ENCODE measurements at places on chromosomes 1 and 21. TPM values are rescaled to one million over a fixed set of nuclear protein-coding genes. Genes with fewer than 3 reads are reported as not detected.

FAM72B gene
- total RNA-seq = 0.13 TPM

DNA sequence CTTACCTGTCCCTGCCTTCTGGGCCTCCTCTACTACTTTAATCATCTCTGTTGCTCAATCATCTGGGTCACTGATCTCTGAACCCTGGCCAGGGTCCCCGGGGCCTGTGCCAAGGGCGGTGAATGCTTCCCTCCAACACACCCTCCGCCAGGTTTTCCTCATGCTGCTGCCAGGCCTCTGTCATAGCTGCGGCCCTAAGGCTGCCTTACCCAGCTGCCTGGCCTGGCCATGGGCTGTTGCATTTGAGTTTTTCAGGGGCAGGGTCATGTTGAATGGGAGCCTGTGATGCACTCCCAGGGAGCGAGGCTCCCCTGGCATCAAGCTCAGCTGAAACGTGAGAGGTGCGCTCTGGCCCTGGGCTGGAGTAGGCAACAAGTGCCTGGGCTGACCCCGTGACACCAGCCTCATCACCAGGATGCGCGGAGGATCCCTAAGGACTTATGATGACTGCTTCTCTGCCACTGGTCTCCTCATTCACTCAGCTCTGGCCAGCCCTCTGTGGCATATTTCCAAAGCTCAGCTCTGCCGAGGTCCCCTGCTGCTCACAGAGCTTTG is 7.6 kb downstream of the EDN2 start:
- DNase-seq = peak; percentile 97

CLDN8 gene
- not detected for total RNA-seq

DNA sequence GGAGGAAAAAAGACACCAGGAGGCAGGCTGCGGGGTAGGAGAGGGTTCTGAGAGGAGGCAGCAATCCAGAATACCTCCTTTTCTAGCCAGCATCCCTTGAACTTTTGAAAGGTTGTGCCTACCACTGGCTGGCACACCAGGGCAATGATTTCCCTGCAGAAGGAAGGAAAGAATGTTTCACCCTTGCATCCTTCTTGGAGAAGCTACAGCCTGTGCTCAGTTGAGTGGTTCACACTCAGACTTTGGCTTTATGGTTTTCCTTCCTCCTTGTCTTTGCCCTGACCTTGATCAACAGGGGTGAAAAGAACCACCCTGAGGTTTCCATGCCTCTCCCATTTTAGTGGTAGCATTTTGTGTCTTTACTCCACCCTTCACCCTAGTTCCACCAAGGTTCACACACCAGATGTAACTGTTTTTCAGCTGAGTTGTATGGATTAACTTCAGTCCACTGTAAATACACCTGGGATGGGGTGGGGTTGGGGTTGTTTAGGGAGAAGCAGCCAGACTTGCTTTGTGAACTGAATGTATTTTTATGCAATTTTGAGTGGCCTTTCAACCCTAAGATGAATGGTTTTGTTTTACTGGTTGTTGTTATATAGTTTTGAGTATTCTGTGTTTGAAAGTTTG is 122.3 kb downstream of the SYT2 start:
- DNase-seq = no peak

DNA sequence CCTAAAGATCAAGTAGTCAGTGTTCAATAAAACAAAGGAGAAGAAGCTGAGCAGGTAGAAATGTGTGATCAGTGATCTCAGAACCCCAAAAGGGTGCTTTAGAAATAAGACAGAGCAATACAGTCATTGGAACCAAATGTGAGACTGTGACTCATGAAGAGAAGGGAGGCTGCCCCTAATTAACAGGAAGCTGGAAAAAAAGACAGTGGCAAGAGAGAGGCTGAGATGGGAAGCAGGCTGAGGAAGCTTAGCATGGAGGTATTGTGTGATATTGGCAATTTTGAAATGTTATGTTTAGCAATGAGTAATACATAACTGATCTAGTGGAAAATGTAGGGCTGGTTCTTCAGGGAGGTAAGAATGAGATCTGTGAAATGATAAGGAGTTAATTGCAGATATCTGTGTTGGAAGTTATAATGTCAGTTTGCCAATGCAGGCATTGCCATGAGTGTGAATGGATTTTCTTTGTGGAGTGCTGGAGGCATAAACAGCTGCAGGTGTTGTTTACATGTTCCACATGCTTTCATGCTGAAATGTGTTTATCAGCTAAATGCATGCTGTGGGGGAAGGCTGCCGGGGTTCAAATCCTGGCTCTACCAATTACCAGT is 90.6 kb upstream of the CACNA1E start:
- DNase-seq = no peak

- DNase-seq = no peak
These were observed 43.6 kb downstream of the TNFRSF9 start for GRCh38 chr1:7896994-7897393.

- DNase-seq = no peak
These were observed 20.2 kb downstream of the IPP start for GRCh38 chr1:45730075-45730779.

MAGI3 gene
- 12.0 TPM for total RNA-seq

- no peak for DNase-seq
These were observed 18.3 kb downstream of the DEGS1 start for GRCh38 chr1:224201383-224201782.

SLC1A7 gene
- 0.35 TPM for total RNA-seq

DNA sequence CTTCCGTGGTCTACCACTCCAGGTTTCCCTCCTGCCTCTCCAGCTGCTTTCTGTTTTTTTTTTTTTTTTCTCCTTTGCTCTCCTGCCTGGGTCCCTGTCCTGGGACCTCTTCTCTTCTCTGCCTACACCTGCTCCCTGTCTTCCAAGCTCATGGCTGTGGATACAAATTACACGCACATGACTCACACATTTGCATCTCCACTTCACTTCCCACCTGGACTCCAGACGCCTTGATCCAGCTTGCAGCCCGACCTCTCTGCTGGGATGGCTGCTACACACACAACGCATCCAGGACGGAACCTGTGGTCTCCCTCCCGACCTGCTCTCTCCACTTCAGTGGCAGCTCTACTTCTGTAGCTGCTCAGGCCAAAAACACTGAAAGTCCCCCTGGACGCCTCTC is 44.4 kb upstream of the B3GALT5 start:
- no peak for DNase-seq

DNA sequence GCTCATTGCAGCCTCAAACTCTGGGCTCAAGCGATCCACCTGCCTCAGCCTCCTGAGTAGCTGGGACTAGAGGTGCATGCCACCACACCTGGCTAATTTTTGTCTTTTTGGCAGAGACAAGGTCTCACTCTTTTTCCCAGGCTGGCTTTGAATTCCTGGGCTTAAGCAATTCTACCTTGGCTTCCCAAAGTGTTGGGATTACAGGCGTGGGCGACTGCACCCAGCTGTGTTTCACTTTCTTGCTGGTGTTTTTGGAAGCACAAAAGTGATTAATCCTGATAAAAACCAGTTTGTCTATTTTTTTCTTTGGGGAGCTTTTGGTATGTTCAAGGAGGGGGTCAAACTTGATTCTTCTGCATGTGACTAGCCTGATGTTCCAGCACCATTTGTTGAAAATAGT is 19.3 kb downstream of the RNF11 start:
- DNase-seq = no peak

- DNase-seq = peak; percentile 56
These were observed at the start of gene HENMT1 for GRCh38 chr1:108661030-108661609. TSS of gene HENMT1 (minus strand) at chr1:108661093. CDS start at chr1:108659884, 1,209 bp downstream.

GRCh38 chr1:145702826-145703225 is 4.3 kb downstream of the PDZK1 start:
- DNase-seq = no peak

DNA sequence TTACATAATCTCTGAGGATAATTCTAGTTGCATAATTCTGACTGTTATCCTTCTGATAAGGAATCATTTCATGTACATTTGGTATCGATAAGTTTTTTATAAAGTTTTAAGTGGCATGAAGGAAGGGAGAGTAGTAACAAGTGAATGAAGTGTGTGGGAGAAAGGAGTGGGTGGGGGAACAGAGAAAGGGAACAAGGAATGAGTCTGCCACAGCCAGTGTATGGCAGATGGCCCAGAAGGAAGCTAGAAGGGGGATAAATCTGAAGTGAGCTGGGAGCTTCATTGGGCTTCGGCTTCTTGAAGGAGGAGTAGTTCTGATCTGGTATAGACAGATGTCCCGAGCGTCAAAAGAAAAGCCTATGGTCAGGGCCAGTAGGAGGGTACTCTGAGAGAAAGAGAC is 18.6 kb downstream of the ZBTB40 start:
- no peak for DNase-seq

GRCh38 chr1:246072456-246072955 is 434.6 kb downstream of the SMYD3 start:
- no peak for DNase-seq

DNA sequence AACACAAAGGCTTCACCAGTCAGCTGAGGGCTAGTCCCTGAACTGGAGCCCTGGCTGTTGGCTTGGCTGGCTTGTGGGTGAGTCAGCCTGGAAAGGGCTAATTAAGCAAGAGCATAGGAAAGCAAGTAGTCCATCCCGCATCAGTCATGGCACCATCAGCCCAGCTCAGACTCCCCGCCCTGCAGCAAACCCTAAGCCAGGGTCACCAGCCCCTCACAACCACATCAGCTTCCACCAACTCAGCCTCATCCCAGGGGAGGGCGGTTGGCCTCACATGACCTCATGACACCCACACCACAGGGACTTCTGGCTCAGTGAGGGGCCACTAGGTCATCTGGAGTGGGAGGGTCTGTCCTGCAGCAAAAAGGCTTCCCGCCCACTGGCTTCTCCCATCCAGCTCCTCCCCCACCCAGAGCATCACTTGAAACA is 7.0 kb upstream of the SPATC1L start:
- no peak for DNase-seq

- no peak for DNase-seq
These were observed 22.3 kb upstream of the KLHDC8A start for GRCh38 chr1:205379056-205379455.

All from left lobe of liver (tissue), 2 donors.